ENCODE measurements at places on chromosomes 6 and 20.

DNA sequence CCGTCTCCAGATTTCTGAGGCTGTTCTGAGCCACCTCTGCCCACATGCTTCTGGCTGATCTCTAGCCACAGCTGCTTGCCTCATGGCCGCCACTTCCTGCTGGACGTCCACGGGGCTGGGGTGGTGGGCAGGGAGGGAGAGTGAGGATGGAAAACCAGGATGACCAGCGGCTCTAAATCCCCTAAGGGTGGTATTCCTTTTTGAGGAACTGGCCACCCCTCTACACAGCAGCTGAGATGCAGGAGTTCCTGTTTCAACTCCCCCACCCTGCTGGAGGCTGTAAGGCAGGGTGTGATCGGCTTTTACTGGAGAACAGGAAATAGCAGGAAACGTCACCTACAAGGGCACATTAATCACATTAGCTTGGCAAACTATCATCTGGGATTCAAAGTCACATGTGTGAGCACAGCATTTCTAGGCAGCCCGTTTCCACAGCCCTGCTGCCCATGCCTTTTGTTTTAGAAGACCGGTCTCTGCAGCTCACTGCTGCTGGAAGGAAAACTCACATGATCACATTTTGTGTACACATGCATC is 181.6 kb upstream of the ECI2 start:
- DNase-seq = no peak

- DNase-seq = no peak
Measured at GRCh38 chr6:149197482-149197881, 120.0 kb upstream of the TAB2 start.

DNA sequence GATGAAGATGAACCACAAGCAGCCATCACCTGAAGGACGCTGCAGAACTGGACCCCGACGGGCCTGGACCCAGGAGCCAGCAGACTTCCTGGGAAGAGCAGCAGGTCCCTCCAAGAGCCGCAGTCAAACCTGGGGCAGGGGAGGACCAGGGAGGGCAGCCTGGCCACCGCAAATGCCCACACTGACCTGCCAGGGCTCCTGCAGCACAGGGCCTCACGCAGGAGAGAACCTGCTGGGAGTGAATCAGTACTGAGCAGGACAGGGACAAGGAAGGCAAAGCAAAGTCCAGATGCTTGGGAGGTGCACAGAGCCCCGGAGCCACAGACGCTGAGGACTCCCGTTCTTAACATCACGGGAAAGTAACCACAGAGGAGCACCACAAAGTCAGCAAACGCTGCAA is 75.2 kb downstream of the TAF4 start:
- DNase-seq = no peak

DNA sequence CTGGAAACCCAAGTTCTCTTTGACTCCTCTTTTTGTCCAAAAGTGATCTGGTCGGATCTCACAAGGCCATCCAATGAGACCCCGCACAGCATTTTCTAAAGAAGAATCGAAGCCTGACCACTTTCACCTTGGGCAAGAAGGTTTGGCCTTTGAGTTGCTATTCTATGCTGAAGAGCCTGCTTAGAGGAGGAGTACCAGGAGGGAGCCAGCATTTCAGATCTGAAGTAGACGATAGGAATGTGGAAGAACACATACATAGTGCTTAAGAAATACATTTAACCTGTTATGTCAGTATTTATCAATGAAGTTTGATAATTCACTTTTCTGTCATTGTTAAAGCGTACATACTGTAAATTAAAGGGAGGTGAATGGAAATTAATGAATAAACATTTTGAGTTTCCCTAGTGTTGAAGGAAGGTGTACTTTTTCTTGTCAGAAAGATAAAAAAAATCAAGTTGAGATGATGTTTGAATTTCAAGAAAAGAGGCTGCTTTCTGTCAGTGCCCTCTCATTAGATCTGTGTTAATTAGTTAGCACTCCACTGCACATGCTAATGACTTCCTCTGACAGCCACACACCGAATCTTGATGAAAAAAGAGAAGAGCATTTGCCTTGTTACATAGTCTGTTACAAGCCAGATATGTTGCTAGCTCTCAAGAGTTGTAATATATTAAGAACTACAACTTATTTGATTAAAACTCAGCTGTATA is 10.9 kb upstream of the TDRD6 start:
- DNase-seq = no peak

- DNase-seq = no peak
Measured at GRCh38 chr20:38555395-38555794, 25.6 kb upstream of the ADIG start.

- no peak for DNase-seq
Measured at GRCh38 chr6:6694368-6694780, 105.9 kb downstream of the LY86 start.

- no peak for DNase-seq
Measured at GRCh38 chr6:9517806-9518205, 897.1 kb downstream of the TFAP2A start.

- no peak for DNase-seq
Measured at GRCh38 chr20:10637563-10637962, 36.2 kb downstream of the JAG1 start.

DNA sequence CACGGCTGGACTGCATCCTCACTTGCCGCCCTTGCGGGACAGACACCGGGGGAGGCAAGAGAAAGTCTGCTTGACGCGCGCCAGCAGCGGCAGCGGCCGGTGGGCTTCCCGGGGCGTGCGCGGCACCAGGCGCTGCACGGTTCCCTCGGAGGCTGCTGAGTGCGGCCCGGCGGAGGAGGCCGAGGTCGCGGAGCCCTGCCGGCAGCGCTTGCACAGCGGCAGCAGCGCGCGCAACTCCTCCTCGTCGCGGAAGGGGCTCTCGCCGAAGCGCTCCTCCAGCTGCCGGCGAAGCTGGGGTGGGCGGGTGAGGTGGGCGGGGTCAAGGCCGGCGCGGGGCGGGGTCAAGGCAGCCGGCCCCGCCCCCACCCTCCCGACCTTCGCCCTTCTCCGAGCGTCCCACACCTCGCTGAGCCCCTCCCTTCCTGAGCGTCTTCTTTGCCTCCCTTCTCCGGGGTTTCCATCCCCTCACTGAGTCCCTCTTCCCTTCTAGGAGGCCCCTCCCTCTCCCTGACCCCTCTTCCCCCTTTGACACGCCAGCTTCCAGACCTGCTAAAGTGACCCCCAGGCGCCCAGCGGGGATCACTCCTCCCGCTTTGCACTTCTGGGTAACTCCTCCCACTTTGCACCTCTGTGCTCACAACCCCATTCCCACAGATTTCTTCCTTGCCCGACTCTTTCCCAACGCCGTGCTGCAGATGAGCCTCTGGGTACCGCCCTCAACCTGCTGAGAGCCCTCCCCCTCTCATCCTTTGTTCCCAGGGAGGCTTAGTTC is 8.8 kb downstream of the DUSP15 start:
- peak; percentile 72 for DNase-seq

- DNase-seq = peak; percentile 89
Measured at GRCh38 chr6:6643398-6643797, 54.9 kb downstream of the LY86 start.

GRCh38 chr20:37816003-37816402 is 86.9 kb upstream of the VSTM2L start:
- DNase-seq = no peak

DNA sequence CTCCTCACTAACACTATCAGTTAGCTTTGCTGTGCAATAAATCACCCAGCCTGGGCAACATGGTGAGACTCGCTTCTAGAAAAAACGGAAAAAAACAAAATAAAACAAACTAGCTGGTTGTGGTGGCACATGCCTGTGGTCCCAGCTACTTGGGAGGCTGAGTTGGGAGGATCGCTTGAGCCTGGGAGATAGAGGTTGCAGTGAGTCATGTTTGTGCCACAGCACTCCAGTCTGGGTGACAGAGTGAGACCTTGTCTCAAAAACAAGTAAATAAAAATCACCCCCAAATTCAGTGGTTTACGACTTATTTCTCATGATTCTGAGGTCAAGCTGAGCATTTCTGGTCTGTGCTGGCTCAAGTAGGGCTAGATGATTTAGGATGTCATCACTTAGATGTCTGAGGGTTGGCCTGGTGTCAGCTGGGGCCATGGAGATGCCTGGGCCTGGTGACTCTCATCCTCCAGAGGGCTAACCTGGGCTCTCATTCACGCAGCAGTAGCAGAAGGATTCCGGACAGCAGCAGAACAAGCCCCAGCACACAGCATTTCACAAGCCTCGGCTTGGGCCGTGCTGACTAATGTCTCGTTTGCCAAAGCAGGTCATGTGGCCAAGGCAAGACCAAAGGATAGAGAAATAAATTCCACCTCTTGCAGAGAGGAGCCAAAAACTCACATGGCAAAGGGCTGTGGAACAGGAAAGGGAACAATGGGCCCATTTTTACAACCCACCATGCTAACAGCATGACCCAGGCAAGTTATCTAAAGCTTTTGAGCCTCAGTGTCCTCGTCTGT is 32.5 kb downstream of the MGME1 start:
- DNase-seq = no peak

- DNase-seq = no peak
Measured at GRCh38 chr20:43904827-43905177, 9.8 kb upstream of the TOX2 start.

DNA sequence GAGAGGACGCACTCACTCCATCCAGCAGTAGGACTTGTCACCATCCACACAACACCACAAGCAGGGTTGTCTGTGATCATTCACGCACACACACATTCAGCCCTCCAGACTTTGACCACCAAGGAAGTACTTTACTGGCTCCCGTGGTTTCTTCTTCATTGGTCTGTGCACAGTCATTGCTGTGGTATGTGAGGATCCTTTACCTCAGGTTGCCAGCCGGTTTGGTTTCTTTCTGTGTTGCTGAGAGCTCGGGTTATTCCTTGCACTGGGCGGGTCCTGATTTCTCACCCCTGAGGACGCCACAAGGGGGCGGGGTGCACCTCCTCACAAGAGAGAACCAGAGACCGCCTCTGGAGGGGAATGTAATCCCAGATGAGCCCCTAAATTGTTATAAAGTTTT is 11.2 kb downstream of the SLC35A1 start:
- peak; percentile 18 for DNase-seq

- DNase-seq = no peak
Measured at GRCh38 chr20:23776067-23776771, 25.5 kb upstream of the CST1 start.

DNA sequence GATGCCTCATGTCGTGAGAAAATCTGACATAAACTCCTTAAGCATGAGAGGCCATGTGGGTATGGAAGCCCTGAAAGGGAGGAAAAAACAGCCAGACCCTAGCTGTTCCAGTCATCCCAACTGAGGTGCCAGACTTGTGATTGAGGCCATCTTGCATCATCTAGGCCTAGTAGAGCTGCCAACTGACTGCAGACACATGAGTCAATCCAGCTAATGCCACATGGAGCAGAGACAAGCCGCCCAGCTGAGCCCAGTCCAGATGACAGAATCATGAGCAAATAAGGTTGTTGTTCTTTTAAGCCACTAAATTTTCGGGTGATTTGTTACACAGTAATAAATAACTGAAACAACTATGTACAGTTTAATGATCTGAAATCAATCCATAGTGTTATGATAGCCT is 680.9 kb downstream of the MAFB start:
- no peak for DNase-seq

DNA sequence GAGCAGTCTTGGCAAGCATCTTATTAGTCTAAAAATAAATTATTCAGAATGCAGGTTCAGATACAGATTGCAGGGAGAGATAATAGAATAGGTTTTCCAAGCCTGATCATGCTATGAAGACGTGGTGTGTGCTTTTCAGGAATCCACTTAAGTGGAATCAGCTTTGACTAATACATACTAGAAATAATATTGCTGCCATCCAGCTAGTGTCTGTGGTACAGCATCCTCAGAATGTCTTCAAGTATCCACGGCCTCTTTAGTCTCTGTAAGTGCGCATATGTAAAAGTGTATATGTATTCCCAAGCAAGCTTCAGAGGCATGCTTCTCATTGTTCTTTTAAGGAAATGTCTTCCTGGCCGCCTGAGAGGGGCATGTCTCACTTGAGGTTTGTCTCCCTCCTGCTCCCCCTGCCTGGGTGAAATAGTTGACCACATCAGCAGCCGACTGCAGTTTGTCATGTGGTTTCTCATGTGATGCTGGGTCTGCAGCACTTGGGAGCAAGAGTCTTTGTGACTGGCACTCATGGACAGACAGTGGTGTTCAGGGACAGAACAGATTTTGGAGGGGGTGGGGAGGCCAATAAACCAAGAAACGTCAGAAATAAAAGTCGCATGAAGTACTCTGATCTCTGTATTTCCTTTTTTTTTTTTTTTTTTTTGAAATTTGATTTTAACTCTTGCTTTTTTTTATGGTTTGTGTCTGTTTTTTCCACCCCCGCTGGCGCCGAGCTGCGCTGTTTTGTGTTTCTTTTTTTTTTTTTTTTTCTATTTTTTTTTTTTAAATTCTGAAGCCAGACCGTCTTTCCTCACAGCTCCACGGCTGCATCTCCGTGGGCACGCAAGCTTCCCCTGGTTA is 150.8 kb downstream of the PRL start:
- DNase-seq = no peak

DNA sequence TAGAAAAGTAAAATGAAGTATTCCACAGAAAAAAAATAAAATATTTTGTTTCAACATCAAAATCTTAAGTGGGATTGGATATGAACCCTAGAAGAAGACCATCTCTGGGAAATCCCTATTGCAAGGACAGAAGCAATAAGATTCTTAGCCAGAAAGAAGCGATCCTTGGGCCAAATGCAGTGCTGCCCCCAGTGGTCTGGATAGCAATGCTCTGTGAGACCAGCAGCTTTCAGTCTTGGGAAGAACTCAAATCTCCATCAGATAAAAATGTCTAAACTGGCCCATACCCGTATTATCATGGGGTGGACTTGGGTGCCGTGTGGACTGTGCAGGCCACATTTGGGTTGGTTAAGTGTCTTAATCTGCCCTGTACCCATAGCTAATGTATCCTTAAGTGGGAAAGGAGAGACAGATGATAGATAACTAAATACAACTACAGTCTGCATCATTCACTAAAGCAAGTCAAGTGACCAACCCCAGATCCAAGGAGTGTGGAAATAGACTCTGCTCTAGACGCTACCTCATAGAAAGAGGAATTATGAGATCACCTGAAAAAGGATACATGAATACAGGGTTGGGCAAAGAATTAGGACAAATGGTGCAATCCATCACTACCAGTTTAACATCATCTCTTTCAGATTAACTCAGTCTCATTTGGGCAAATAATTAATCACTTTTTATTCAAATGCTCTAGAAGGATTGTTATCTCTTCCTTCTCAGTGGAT is 38.9 kb upstream of the SNAP25 start:
- DNase-seq = no peak

GRCh38 chr6:45479834-45480751 is 102.4 kb upstream of the SUPT3H start:
- peak; percentile 37 for DNase-seq

- DNase-seq = no peak
Measured at GRCh38 chr20:20365480-20366161, 2.3 kb upstream of the INSM1 start.

DNA sequence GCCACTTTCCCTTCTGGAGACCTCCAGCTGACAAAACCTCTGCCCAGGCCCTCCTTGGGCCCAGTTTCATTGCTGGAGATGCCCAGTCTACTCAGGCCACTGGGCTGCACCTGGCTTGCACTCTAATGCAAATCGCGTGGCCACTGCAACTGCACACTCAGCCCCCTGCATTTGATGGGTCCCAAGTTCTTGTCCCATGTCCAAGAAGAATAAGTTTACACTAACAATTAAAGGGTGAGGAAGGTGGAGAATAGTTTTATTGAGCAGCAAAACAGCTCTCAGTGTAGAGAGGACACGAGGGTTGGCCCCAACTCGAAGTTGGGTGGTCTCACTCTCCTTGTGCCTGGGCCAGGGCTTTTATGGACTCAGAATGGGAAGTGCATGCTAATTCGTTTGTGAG is 31.9 kb upstream of the THEMIS start:
- DNase-seq = no peak

GRCh38 chr6:146289816-146290588 is 253.6 kb upstream of the RAB32 start:
- DNase-seq = no peak

Data from activated CD4-positive, alpha-beta T cell treated with anti-CD3 and anti-CD28 coated beads, Interleukin-2, Interleukin-6, amounts not matched to agents 100 ng/mL and 50 ng/mL, durations not matched to agents 16 hours and 8 hours (primary cell).